Retina (tissue), 1 donor: ENCODE measurements at places on chromosomes 16 and 17.
A peak's percentile ranks its signal among the peaks of the same experiment; 100 is the strongest.

- no peak for DNase-seq
Observed at GRCh38 chr16:9050102-9050830, 41.2 kb upstream of the HAPSTR1 start.

DNA sequence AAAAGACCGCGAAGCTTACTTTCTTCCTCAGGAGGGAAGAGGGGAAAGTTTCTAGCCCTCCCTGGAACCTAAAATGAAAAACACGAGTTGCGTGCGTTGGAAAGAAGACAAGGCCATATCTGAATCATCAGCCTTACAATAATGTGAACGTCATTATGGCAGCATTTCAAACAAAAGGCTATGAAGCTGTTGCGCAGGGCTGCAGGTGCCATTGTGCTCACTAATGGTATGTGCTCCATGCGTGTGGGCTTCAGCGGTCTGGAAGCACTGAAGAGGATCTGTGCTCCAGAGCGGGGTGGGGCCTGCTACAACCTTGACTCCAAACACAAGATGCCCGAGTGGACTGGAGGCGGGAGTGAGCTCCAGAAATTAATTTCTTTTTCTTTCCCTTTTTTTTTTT lies 12.1 kb upstream of the CYB5B start:
- no peak for DNase-seq

DNA sequence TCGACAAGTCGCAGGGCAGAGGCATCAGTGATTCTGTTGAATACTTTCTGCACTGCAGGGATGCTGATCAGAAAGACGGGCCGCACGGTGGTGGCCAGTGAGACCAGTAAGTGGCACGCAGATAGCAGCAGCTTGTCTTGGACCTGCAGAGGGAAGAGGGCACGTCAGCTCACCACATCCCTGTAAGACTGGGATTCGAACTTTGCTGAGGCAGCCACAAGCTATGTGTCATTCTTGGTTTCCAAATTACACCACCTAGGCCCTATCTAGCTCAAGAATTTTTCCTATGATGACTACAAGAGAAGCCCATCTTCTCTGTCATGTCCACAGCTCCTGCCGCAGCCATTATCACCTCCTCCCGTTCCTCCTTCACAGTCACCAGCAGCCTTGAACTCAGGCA lies 49.4 kb upstream of the GSG1L start:
- no peak for DNase-seq

DNA sequence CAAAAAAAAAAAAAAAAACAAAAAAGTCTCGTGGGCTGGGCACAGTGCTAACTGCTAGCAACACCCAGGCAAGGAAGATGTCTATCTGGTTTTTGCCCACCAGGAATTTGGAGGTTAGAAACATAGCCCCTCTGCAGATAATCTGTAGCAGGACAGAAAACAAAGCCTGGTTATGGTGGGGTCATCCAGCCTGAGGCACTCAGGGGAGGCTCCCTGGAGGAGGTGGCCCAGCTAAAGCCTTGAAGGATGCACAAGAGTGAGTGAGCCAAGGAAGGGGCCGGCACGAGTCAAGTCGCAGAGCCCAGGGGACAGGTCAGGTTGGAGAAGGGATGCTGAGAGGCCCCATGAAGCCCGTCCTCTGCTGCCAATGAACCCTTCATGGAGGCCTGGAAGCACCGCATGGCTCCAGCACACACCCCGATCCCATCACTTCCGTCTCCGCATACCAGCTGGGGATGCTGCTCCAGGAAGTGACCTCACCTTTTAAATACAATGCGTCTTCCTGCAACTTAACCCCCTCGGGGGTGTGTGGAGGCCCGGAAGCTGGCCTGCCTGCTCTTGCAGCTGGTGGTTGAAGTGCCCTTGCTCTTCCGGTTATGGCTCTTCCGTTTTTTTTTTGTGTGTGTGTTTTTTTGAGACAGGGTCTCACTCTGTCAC lies 86.5 kb downstream of the ENGASE start:
- DNase-seq: no peak

GRCh38 chr16:1610899-1611632 lies 806 bp downstream of the IFT140 start:
- DNase-seq: no peak

- no peak for DNase-seq
Observed at GRCh38 chr16:89143911-89144675, 27.5 kb upstream of the CDH15 start.

GRCh38 chr17:67779098-67779672 lies 46.1 kb upstream of the BPTF start:
- DNase-seq: peak; percentile 42
